NCI-H774 (cell line): ENCODE measurements at places on chromosomes 6 and 20.

- no peak for DNase-seq
These were observed 560.5 kb downstream of the BCKDHB start for GRCh38 chr6:80667006-80667405.

- DNase-seq, result no peak
These were observed 83.2 kb downstream of the DLL1 start for GRCh38 chr6:170207586-170208181.

DNA sequence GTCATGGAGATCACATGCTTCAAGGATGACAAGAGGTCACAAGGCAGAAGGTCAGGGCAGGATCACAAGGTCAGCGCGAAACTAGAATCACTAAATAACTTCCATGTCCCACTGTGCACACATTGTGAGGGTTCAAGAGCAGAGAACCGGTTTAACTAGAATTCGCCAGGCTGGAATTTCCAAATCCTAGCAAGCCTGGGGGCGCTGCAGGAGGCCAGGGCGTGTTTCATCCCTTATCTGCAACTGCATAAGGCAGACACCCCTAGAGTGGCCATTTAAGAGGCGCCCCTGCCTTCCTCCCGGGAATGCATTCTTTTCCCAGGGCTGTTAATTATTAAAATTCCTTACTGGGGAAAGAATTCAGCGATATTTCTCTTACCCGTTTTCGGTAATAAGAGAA lies 40.2 kb upstream of the SLC22A1 start:
- no peak for DNase-seq

DNA sequence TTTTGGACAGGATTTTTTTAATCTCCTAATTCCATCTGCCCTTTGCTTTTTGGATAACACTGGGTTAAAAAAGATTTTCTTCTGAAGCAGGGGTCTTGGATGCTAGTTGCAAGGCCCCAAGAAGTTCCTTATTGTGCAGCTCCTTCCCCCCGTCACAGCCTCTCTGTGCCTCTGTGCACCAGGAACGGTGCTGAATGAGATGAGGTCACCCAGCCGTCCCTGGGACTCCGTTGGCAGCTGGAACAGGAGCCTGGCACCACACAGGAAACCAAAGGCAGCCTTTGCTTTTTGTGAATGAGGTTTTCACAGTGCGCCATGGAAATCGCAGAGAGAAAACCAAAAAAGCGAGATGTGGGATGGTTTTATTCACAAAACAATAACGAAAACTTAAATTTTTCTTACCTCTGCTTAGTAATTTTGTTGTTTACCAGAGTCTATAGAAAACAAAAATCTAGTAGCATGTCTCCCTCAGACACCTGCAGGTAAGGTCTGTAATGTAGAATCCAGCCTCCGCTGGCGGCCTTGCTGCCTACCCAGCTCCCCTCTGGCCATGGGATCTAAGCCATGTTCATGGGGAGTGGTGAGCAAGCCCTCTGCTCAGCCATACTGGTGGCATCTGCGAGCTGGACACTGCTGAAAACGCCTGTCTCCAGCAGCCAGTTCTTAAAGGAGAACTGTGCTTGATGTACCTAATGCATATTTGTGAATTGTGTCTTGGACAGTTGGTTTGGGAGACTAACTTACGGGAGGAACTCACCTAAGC lies 40.4 kb upstream of the SYNJ2 start:
- DNase-seq, result no peak

DNA sequence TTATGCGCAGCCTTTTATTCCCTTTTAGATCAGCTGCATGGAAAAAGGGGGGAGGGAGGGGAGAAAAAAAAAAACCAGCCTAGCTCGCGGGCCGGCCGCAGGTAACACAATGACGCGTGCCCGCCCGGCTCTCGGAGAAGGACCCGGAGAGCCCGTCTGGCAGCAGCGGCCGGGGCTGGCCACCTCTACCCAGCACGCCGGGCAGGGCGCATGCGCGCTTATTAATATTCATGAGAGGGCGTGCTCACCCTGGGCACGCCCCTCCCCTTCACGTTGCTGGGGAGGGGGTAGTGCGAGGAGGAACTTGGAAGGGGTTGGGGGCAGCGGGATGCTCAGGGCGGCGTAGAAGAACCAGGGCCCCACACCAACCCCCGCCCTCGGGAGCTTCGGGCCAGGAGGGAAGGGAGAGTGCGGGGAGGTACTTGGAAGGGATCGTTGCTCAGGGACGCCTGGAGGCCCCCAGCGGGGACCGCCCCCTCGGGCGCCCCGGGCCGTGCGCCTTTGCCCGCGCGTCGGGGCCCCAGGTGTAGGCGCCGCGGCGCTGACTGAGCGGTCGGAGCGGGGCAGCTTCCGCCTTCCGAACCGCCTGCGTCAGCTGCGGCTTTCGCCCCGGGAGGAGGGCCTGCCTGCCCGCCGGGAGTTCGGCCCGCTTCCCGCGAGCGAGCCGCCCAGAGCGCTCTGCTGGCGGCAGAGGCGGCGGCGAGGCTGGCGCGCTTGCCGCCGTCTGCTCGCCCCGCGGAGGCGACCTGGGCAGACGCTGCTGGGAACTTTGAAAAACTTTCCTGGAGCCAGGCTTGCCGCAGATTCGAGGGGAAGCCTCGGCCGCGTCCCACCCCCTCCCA lies at the start of gene JAG1:
JAG1 (minus strand) TSS at position 158 of the 842 bp plus-strand sequence. CDS start 469 bp downstream, outside the sequence.
- DNase-seq, result peak; percentile 89

DNA sequence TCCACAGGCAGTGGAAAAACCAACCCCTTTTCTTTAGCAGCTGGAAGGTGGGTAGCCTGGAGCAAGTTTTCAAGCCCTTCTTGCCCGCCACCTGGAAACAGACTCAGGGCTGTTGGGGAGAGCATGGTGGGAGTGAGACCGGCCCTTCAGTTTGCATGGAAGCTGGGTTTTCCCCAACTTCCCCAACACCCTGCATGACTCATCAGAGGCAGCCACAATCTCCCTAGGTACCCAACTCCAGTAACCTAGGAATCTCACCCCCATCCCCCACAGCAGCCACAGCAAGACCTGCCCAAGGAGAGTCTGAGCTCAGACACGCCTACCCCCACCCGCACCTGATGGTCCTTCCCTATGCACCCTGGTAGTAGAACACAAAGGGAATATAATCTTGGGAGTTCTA lies 86.3 kb upstream of the IRAK1BP1 start:
- no peak for DNase-seq

DNA sequence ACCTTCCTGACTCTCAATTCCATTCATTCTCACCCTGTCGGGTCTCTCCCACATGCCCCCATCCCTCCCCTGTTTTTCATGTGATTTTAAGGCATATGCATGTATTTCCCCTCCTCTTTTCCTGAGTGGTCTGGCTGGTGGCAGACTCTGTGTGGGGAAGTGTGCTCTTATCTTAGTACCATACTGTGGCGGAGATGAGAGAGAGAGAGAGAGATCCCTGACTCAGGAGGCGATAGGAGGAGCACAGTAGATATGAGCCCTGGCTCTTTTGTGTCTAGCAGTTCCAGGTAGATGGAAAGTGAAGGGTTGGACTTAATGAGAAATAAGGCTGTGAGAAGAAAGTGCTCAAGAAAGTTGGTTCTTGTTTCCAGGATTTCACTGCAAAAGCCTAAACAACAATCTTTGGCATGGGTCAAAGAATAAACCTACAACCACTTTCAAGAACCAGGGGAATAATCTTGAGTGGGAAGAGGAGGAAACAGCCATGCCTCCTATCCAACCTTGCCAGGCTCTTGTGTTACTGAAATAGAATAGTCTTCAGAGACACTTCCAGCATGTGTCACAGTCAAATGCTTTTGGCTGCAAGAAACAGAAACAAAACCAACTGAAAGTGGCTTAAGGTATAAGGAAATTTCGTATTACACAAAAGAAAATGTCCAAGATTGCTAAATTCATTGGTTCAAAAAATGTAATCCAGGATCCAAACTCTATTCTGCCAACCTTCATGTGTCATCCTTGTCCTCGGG lies 123.8 kb upstream of the MYLIP start:
- no peak for DNase-seq

GRCh38 chr6:79586548-79586947 lies 44.6 kb upstream of the SH3BGRL2 start:
- DNase-seq, result no peak
